ENCODE measurements at places on chromosomes 2 and 18. TPM values are rescaled to one million over a fixed set of nuclear protein-coding genes. Genes with fewer than 3 reads are reported as not detected.

Gene TMEM200C
- total RNA-seq = 0.33 TPM

Gene SPATA3
- not detected for total RNA-seq

Gene OSBPL1A
- total RNA-seq = 80.4 TPM

Gene KCNJ13
- not detected for total RNA-seq

Gene BMP10
- not detected for total RNA-seq

Gene CCL20
- total RNA-seq = not detected
